GM23338 (cell line): ENCODE measurements at places on chromosomes 2 and 18. TPM values are rescaled to one million over a fixed set of nuclear protein-coding genes. Genes with fewer than 3 reads are reported as not detected.

DNA sequence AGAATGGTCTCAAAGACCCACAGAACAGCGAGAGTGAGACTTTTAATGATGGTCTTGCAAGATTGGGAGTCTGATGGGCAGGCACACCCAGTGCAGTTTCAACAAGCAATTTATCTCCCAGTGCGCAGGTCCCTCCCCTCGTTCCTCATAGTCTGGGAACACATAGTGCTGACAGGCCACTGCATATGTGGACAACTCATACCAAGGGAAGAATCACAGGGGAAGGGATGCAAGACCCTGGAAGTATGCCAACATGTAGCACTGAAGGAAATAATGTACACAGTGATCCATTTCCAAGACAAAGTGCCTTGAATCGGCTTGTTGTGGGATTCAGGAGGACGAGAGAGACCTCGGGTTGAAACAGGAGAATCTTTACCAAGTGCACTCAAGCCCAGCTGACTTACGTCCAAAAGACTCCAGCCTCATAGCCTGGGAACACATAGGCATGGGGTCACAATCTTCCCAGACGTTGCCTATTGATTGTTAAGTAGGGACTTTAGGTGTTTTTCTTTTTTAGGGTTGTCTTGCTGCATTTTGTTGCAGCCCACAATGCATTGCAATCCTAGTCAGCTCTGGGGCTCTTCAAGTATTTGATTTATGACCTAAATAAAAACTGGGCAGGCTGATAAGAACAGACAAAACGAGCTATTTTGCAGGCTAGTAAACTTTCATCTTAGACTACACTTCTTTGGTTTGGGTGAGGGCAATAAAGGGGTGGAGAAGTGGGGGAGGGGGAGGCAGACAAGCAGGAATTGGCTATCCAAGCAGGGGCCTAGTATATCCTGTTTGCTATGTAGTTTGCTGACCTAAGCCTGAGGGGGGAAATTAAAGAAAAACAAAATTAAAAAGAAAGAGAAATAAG lies 24.7 kb upstream of the SERPINB5 start:
- DNase-seq, result no peak

GRCh38 chr2:85017411-85018048 lies 46.6 kb downstream of the KCMF1 start:
- DNase-seq, result peak; percentile 61

DNA sequence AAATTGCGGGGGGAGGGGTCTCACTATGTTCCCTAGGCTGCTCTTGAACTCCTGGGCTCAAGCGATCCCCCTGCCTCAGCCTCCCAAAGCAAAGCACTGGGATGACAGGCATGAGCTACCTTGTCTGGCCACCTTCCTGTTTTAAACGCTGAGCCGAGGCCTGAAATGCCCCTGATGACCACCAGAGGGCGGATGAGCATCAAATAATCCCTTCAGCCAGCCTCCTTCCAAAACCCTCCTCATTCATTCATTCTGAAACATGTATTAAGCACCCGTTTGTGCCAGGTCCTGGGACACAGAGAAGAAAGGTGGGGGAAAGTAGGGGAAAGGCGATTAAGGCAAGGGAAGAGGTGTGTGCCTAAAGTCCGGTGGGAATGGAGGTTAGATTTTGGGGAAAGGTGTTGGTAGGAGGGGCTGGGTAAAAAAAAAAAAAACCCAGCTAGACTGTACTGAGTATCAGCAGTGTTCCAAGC lies 30.7 kb upstream of the PTMA start:
- peak; percentile 94 for DNase-seq

GRCh38 chr2:143422681-143423080 lies 293.5 kb downstream of the ARHGAP15 start:
- no peak for DNase-seq

DNA sequence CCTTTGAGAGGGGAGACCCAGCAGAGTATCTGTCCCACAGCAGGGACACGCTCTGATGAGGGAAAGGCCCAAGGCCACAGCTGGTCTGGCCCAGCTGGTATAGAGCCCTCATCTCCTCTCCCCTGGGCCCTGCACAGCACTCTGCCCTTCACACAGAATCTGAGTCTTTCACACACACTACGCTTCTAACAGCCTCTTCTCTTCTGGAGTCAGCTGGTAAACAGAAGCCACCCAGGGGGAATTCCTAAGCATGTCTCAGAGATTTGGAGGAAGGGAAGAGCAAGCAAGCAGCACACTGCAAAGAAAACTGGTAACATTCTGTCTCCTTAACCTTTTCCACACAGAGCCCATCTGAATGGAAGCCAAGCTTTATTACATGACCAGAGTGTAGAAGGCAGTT lies 121.1 kb upstream of the ACAA2 start:
- DNase-seq, result no peak

DNA sequence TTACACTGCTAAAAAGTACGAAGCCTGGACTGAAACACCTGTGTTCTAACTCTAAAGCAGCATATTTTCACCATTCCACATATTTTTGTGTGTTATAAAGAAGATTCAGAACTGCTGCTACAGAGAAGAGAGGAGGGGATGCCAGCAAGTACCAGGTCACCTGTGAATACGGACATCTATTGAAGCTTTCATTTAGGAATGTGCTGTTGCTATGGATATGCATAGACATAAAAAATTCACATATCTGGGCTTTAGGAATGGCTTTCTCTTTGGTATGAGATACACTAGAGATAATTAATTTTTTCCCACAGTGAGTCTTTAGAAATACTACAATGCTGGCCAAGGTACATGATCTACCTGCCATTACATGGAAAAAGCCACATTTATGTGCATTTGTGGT lies 238.5 kb downstream of the WDR7 start:
- DNase-seq, result no peak

DNA sequence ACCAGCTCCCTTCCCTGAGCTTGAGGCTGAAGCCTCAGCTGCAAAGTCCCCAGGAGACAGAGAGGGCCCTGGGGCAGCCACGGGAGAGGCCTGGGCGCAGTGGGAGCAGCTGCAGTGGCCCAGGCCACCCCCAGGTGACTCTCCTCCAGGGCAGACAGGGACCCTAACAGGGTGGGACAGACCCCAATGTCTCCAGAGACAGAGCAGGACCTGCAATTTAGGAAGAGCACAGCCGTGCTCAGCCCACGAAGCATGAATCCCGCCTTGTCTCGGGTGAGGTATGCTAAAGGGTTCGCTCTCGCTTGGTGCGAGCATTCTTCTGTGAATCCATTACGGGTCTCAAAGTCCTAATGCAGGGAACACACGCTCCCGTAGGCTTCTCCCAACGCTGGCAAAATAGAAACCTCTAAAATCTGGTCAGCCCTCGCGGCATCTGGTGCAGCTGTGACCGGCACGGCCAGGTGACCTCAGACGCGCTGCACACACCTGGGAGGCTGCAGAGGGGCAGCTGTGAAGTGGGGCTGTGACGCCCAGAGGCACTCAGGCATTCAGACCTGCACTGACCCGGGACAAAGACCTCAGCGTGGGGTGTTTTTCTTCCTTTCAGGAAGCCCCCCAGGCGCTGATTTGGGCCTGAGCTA lies 12.6 kb downstream of the MBP start:
- DNase-seq, result no peak

- no peak for DNase-seq
Measured at GRCh38 chr2:130251535-130251872, 53.3 kb upstream of the TUBA3E start.

DNA sequence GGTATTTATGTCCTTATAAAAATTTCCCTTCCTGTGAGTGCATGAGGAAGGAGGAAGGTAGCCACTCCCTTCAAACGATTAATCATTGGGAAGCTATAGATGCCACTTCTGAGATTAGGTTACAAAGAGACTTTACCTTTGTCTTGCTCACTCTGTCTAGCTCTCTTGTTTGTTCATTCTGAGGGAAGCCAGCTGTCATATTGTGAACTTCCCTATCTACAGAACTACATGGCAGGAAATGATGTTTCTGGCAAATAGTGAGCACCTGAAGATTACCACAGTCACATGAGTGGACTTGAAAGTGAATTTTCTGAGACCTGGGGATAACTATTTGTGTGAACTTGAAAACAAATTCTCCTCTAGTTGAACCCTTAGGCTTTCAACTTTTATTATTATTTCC lies 776.8 kb downstream of the CCDC85A start:
- no peak for DNase-seq

- DNase-seq, result no peak
Measured at GRCh38 chr18:47490882-47491281, 239.4 kb upstream of the SKOR2 start.

DNA sequence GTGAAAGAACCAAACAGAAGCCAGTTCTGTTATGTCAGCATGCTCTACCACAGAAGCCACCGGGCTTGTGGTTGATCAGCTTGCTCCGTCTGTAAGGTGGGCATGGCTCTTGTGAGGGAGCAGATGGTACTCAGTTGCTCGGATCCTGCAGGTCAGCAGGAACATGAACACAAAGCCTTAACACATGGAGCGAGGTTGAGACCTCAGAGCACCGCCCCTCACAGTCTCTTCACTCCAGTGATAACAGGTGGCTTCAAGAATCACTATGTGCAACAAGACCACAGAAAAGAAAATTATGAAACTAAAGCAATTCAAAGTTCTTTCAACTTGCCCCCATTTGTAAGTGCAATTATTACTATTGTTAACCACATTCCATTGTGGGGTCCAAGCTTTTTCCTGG lies 72.1 kb downstream of the OSBPL6 start:
- DNase-seq, result no peak

GRCh38 chr2:58925676-58926081 lies 684.6 kb upstream of the FANCL start:
- DNase-seq, result no peak

DNA sequence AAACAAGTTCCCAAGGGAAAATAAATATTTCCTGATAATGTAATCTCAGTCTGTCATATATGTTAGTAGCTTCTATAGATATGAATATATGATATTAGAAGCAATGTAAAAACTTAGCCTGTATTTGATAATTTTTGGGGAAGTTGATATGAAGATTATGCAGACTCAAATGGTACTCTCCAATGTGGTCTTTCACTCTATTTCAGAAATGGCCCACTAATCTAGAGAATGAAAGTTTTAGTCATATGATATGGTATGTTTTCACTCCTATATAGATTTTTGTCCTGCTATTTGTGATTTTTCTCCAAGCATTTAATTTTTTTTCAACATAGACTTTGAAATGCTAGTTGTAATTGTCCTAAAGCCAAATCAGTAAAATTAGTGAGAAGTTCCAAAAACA lies 236.7 kb upstream of the BOD1L2 start:
- no peak for DNase-seq

- no peak for DNase-seq
Measured at GRCh38 chr2:85242321-85242720, 85.5 kb downstream of the TGOLN2 start.

GRCh38 chr2:23645230-23645808 lies 260.3 kb downstream of the KLHL29 start:
- no peak for DNase-seq

DNA sequence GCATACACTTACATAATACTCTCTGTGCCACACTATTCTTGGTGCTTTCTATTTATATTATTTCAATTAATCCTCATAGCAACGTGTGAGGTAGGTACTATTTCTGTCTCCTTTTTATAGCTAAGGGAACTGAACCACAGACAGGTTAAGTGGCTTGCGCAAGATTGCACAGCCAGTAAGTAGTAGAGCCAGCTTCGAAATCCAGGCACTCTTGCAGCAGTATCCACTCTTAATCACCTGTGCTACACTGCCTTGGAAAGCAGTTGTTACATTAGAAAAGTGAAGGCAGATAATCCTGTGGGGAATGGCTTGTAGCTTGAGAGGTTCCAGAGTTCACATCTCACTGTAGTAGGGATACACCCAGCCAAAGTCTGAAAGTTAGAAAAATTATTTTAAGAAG lies 198.3 kb downstream of the LDLRAD4 start:
- no peak for DNase-seq

- DNase-seq, result no peak
Measured at GRCh38 chr2:116842164-116842563, 972.3 kb upstream of the DDX18 start.

DNA sequence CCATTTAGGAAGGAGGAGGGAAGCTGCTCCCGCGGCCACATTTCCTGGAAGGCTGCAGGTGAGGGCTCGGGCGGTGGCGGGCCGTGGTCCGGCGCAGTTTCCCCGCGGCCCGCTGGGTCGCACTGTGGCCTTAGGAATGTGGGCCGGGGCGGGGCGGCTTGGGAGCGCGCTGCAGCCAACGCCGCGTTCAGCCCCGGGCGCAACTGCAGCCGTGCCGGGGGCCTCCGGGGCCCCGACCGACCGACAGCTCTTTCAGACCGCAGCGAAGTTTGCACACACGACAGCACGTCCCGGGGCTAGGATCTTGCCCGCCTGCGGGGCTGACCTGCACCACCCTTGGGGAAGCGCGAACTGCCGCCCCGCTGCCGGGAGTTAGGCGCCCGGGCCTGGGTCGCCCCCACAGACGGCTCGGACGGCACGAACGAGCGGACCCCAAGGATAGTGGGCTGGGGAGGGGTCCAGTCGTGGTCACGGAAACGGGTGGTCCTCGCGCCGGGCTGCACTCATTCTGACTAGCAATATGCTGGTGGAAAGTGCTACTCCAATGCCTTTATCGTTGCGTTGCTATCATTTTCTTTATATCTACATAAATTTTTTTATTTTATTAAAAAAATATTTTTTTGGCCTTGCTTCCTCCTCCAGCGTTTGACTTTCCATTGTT lies 69.9 kb upstream of the DLX2 start:
- DNase-seq, result peak; percentile 93

EDAR gene
- total RNA-seq, result not detected in 2 replicates

DNAJC5G gene
- 0.39 and 0.59 TPM in 2 replicates for total RNA-seq

PPP1CB gene
- 118 and 146 TPM in 2 replicates for total RNA-seq

SLC5A7 gene
- 0.08 and 0.17 TPM in 2 replicates for total RNA-seq

ELOA2 gene
- not detected in 2 replicates for total RNA-seq

RIT2 gene
- total RNA-seq, result 0.70 and 1.9 TPM in 2 replicates

CD28 gene
- total RNA-seq, result not detected in 2 replicates

ATP6V1C2 gene
- total RNA-seq, result 0.14 and 0.35 TPM in 2 replicates

GKN1 gene
- total RNA-seq, result not detected in 2 replicates

KCNIP3 gene
- 0.83 and 2.6 TPM in 2 replicates for total RNA-seq

MAL gene
- total RNA-seq, result 0.24 and 2.6 TPM in 2 replicates

CBLN2 gene
- total RNA-seq, result not detected in 2 replicates
